CD4-positive, alpha-beta T cell (primary cell): ENCODE measurements at places on chromosomes 5 and 9.

GRCh38 chr5:14411216-14411615 lies 170.4 kb upstream of the OTULINL start:
- no peak for DNase-seq

DNA sequence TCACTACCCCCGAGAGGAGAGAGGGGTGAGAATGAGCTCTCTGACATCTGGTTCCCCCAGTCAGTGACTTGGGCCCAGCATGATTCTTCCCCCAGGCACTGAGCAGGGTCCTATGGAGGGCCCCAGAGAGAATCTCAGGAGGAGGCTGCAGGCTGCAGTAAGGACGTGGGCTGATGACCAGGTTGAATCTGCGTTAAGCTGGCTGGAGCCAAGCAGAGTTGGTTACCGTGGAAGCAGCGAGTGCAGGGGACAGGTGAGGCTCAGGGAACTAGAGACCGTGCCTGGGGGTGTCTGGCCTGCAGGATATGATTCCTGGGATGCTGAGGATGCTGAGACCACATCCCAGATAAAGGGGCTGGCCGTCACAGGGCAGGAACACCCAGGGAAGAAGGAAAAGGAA lies 314.3 kb upstream of the IRX1 start:
- no peak for DNase-seq

DNA sequence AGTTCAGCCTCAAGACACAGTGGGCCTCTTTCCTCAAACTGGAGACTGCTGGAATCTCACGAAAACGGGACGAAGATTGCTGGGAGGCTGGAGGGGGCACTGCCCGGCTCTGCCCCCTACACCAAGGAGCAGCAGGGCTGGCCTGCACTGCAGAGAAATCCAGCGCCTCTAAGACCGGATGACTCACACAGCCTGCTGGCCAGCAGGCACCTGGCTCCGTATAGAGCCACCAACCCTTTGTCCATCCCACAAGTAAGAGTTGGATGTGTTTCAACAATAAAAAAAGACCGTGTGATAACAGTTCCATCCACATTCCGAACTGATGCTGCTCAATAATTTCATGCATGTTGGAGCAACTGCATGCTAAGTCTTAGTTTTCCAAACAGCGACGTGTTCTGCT lies 11.5 kb downstream of the CCDC127 start:
- DNase-seq, result no peak

DNA sequence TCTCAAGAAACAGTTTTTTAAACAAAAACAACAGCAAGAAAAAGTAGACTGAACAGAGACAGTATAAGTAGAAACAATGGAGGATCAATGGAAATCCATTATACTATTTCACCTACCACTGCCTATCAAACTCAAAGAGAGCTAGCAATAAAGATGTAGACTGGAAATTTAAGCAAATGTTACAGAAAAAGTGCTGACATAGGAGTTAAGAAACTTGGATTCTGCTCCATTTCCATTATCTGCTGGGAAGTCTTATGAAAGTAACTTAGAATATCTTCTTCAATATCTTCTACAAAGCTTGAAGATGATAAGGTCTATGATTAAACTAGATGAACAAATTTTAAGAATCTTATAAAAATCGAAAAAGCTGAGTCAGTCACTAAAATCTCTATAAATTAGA lies 1469.8 kb upstream of the C9orf72 start:
- no peak for DNase-seq
